ENCODE measurements at places on chromosomes 11 and 22.
A peak's percentile ranks its signal among the peaks of the same experiment; 100 is the strongest.

DNA sequence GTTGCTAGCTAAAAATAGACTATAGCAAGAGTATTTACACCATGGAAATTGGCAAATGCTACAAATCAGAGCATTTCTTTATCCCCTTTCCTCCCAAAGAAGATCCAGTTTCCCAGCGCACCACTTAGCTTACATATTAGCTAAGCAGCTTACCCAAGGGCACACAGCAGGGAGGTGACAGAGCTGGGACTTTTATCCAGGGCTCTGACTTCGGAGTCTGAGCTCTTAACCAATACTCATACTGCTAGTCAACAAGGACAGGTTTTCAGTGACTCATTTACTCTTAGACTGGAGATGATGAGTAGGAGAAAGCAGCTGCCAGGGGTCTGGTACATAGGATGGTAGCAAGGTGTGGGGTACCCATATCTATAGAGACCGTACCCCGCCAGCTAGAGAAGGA lies 38.4 kb downstream of the NAV2 start:
- DNase-seq, result no peak

- DNase-seq, result peak; percentile 36
These were observed 124.5 kb downstream of the COMMD9 start for GRCh38 chr11:36164506-36165250.

DNA sequence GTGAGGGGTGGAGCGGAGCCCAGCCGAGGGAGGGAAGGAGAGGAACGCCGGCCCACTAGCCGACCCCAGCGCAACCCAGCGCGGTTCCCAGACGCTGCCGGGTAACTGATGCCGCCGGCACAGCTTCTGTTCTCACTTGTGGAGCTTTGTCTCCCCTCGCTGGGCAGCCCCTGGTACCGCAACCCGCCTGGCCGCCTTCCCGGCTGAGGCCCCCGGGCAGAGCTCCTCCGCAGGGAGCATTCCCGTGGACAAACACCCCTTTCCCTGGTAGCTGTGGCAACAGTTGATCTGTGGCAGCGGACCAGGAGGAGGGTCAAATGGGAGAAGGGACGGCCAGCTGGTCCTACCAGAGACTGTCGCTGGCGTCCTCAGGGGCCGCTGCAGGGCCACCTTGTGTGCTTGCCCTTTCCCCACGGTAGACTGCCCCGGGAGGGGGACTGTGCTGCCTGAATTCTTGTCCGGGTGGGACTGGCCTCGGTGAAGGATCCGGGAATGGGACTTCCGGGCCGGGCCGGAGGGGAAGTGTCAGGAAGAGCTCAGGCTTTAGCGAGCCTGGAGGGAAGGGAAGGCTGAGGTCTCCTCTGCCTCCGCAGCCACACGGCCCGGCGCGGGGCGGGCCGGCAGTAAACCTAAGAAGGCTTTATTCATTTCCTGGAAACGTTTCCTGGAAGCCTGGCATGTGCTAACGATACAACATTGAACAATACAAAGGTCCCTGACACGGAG lies 468.0 kb downstream of the OPCML start:
- DNase-seq, result peak; percentile 90

DNA sequence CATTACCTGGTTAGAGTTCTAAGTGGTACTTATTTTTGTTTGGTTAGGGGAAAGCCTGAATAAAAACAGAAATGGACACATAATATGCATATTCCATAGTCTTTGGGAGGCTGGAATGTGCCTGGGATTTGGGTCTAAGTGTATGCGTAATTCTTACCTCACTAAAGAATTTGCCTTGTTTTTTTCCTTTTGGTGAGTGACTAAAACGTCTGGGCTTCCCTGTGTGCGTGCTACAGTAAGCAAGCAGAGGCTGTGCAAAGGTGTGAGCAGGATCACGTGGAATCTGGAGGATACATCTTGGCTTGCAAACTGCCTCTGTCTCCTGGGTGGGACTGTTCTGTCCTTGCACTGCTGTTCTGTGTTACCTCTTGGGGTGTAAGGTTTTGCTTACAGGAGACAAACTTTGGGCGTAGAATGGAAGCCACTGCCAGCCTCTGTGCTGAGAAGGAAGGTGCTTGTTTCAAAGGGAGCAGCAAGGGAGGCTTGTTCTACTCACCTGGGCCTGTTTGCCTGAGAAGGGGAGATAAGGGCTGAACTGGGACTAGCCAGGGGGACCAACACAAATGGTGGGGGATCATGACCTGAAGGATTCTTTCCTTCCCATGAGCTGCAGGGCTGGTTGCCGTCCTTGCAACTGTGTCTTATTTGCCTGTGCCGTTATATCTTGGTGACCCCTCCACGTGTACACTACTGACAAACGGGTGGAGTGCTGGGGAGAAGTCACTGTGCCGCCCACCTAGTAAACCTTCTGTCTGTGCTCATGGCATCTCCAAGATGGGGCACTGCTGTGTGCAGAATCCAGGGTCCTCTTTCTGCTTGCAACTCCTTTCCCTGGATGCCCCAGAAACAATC lies 4.5 kb downstream of the NEAT1 start:
- peak; percentile 66 for DNase-seq

DNA sequence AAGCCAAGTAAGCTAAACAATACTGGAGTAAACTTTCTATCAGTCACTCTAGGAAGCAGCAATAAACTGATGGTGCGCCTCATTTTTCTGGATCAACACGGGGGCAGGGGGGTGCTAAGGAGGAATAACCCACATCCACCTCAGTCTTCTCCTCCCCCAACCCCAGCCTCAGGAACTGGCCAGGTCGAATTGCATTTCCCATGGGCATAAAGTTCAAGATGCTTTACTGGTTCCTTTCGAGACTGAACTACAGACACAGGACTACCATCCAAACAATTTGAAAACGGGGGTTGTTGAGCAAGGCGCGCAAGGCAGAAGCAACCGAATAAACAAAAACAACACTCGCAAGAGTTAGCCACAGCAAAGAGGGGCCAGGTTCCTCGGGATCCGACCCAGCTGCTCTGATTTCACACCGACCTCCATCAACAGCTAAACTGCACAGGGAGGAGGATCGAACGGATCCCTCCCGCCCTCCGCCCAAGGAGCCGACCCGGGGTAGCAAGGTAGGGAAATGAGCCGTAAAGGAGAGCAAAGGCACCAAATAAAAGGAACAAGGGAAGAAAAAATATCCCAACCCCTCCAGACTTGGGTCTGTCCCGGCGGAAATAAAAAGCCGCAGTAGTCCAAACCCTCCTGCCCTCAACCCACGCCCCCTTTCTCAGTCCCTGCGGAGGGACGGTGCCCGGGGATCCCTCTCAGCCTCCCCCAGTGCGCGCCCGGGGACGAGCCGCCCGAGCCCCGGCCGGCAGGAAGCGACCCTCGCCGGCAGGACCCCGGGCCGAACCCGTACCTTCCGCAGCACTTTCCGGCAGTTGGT lies 801 bp downstream of the SESN3 start:
- DNase-seq, result no peak

- peak; percentile 5 for DNase-seq
These were observed 36.5 kb downstream of the NADSYN1 start for GRCh38 chr11:71489311-71490043.

DNA sequence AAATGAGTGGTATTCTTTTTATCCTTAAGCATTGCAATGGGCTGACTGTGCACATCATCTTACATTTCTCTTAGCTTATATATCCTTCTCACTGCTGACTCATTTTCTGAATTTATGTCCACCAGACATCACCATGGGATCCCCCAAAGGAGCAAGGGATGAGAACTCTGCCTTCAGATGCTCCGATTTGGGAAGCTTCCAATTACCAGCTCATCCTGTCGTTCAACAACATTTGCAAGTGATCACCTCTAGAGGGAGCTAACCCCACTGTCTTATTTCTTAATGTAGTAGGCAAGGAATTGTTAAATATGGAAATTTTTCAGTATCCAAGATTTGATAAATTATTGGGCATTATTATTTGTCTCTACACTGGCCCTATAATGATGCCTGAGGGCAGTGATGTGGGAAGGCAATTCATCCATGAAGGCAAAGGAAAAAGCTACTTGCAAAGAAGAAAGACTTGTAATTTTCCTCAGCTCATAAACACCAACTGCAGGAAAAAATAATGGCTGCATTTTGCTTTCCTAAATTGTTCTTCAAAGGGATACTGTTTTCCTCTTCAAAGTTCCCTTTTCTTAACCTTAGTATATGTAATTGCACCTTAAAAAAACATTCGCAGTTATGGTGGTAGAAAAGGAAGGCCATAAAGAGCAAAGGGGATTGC lies 102.4 kb upstream of the FSHB start:
- peak; percentile 85 for DNase-seq

- no peak for DNase-seq
These were observed 346.1 kb upstream of the TENM4 start for GRCh38 chr11:79786961-79787360.

GRCh38 chr22:35850831-35851230 lies 133.2 kb downstream of the APOL5 start:
- no peak for DNase-seq

GRCh38 chr11:7292922-7293321 lies 41.2 kb downstream of the SYT9 start:
- no peak for DNase-seq

- no peak for DNase-seq
These were observed 30.2 kb downstream of the MUC15 start for GRCh38 chr11:26541870-26542269.

DNA sequence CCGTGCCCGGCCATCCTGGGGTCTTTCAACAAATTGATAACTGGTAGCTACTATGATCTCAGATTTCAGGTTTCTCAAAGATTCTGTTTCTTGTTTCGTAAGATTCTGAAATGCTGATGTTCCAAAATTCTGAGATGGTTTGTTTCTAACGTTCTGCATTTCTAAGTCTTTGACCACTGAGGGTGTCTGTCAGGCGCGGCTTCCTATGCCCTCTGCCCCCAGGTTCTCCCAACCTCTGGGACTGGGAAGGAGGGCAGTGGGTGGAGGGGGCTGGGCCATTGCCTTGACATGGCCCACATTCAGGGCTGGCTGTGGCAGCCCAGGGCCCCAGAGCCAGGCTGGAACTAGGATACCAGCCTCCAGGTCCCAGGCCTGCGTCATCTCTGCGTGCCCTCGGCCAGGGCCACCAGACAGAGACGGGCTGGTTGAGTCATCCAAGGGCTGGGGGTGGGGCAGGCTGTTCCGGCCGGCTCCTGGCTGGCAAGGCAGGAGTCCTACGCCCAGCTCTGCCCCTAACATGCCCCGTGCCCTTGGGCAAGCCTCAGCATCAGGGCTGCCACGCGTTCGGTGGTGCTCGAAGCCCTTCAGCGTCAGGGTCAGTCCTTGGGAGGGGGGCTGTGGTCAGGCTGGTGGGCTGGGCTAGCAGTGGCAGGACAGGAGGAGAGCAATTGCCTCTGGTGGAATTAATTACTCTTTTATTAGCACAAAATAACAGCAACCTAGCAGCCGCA lies 5.2 kb downstream of the TMEM134 start:
- no peak for DNase-seq

GRCh38 chr11:68311160-68312116 lies 953 bp upstream of the LRP5 start:
- DNase-seq, result no peak

GRCh38 chr22:44369916-44370801 lies 57.4 kb upstream of the SHISAL1 start:
- no peak for DNase-seq

DNA sequence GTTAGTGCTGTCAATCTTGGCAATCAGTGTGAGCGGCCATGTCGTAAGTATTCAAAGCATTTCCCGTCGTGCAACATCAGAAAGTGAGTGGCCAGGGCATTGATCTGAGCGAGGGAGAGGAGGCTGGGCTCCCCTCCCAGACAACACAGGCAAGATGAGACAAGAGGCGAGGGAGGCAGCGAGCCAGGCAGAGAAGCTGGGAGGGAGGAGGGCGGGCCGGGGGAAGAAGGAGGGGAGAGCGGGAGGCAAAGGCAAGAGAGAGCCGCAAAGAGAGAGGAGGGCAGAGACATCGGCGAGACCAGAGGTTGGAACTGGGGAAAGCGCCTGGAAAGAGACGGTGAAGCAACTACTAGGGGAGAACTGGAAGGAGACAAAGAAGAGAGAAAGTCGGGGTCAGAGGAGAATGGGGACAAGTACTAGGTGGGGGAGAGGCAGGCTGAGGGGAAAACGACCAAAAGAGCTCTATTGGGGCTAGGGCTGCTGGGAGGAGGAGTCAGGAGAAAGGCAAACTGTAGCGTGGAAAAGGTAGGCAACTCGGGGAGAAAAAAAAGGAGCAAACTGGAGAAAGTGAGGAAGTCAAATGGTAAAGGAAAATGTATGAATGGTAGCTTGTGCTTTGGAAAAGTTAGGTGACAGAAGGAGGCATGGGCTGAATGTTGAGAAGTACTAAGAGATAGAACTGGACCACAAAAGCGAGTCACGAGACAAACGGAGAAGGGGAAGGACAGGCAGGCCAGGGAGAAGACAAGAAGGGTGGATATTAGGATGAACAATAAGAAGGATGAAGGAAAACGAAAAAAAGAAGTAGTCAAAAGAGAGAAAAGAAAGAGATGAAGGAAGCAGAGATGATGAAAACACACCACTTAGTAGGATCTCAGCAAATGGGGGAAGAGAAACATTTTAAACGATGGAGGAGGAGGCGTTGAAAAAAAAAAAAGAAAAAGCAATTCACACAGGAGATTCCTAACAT lies 130.5 kb upstream of the C11orf58 start:
- peak; percentile 89 for DNase-seq

- DNase-seq, result no peak
These were observed 71.5 kb downstream of the SHANK2 start for GRCh38 chr11:71180694-71181470.

DNA sequence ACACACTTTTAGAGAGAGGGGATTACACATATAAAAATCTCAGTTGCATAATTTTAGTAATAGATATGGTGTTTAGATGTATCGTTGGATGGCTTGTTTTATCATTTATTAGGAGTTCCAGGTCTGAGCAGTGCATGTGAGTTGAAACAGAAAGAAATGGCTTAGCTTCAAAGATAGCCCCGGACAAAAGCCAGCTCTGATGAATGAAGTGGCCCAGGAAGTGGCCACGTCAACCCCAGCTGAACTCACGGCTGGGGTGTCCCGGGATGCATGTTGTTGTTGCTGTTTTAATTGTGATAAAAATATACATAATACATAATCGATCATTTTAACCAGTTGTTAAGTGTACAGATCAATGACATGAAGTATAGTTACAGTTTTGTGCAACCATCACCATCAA lies 1513.6 kb downstream of the BRD1 start:
- no peak for DNase-seq

DNA sequence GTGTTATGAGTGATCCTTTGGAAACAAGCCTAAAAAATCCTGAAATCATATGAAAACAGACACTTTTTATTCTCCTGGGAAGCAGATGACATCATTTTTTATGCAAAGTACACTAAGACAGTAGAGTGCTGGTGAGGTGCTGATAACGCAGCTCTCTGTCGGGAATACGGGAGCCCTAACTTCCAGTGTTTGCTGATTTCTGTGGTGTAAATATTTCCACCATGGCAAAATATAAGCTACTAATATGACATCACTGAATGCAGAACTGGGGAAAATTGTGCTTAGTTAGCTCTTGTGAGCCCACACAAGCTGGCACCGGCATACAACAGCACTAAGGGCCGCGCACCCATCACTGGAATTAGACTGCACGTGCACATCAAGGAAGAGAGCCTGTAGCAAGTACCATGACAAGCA lies 82.6 kb downstream of the FAM76B start:
- peak; percentile 43 for DNase-seq

- DNase-seq, result no peak
These were observed 2.1 kb downstream of the ADAMTS8 start for GRCh38 chr11:130426223-130426836.

- peak; percentile 38 for DNase-seq
These were observed 82.3 kb upstream of the PHOX2A start for GRCh38 chr11:72326151-72326848.

Measured in fibroblast of skin of scalp (primary cell).